Activated naive CD4-positive, alpha-beta T cell treated with Interleukin-2 at 50 U/mL for 16 hours (primary cell): ENCODE measurements at places on chromosomes 12 and 14.

DNA sequence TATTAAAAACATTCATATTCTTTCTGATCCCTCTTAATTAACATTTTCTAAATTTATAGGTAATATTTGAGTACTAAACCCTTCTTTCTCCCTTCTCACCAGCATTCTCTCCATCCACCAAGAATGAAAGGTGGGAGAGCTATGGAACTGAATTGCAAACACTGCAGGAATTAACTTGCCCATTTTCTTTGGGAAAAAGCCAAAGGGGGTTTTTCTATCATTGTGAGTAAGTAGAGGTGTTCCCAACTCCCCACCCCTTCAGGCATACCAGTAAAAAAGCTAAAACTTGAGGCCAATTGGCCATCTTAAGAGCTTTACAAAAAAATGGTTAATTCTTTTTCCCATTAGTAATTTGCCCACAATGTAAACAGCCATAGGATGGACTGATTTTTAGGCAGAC, 23.7 kb downstream of the PCNX1 start:
- DNase-seq: no peak

DNA sequence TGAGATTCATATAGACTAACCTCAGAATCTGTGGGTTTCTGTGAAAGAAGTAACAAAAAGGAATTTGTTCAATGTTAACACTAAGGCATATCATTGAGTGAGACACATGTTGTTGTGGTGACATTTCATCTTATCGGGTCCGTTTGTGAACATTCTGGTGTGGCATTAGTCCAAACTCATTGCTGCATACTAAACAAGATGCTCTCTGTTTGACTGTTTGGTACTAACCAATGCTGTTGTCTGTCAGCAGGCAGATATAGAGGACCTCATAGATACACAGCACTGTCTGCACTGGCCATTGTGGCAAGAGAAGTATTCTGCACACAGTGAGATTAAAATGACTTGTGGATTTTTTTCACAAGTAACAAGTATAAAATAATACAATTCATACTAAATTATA, 41.2 kb downstream of the SLC25A21 start:
- DNase-seq: no peak

- no peak for DNase-seq
Measured at GRCh38 chr12:43292699-43293098, 259.3 kb downstream of the ADAMTS20 start.

- no peak for DNase-seq
Measured at GRCh38 chr12:22160396-22161003, 114.5 kb downstream of the CMAS start.

- no peak for DNase-seq
Measured at GRCh38 chr12:104532636-104533035, 75.9 kb downstream of the CHST11 start.

DNA sequence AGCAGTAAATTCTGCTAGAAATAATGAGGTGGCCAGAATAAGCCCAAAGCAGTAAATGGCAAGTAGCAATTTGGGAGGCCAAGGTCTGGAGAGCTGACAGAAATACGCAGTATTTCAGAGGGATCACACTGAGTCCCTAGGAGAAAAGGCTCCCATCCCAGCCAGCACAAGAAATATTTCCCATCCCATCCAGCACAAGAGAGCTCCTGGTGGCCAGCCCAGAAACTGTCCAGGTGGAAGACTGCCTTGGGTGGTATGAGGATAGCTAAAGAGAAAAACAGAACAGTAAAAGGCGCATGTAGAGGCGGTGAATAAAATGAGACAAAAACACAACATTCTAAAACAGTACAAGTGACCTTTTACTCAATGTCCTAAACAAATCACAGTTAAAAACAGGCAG, 120.7 kb downstream of the HECTD4 start:
- DNase-seq: no peak

DNA sequence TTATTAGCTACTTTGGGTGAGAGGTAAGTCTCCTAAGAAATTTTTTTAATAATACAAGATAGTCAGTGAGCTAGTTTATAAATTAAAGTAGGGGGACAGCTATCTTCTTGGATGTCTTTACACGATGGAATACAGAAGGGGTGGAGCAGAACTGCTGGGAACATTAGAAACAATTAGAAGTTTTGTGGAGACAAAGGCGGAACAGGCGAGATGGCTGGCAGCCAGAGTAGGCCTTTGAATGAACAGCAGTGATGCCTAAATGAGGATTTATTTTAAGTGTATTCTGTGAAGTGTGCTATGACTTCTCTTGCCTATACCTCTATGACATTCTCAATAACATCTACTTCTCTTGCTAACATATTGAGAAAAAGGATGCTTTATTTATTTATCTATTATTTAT, 1345.3 kb upstream of the SEL1L start:
- no peak for DNase-seq

DNA sequence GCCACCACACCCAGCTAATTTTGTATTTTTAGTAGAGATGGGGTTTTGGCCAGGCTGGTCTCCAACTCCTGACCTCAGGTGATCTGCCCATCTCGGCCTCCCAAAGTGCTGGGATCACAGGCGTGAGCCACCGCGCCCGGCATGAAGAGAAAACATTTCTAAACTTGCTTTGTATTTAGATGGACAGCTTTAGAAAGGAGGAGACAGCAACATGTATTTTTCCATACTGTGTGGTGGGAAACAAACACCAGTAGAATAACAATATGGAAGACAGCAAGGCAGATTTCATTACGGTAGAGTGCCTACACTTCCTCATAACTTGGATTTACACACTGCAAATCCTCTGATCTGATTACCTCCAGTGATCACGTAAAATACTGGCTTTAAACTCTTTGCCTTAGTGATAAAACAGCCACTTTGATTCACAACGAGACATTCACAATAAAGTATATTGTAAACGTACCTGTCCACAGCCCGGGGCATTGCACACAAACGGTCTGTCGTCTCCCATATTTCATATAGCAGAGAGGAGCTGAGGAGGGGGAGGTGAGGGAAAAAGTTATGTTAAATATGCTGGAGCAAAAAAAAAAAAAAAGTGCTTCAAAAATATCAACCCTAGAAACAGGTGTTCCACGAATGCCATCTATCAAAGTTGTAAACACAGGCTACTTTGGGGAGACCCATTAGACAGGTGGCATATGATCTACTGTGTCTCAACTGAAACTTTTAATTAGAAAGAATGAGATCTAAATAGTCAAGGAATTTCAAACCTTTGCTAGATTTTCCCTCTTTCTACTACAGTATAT, 25.5 kb downstream of the ATF7 start:
- DNase-seq: no peak

GRCh38 chr14:99073431-99073830, 198.6 kb downstream of the BCL11B start:
- DNase-seq: no peak

- DNase-seq: no peak
Measured at GRCh38 chr12:53048780-53049401, 974 bp upstream of the TNS2 start.

- no peak for DNase-seq
Measured at GRCh38 chr12:101368016-101368415, 39.6 kb downstream of the ARL1 start.

DNA sequence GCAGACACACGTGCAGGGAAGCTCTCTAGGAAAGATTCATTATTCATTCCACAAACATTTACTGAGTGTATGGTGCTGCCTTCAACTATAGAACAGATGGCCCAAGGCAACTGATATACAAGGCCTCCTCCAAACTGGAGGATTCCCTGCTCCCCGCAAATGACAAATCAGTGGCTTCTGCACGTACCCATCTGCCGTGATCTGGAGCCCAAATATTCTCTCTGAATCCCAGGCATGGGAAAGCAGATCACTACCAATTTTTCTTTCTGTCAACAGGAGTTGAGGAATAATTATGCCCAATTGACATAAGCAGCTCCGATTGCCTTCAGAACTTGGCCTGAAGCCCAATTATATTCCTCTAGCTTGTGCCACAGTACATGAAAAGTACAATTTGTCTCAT, 174.2 kb upstream of the CCDC196 start:
- DNase-seq: no peak

- no peak for DNase-seq
Measured at GRCh38 chr12:55972042-55972441, 1.8 kb upstream of the RAB5B start.

DNA sequence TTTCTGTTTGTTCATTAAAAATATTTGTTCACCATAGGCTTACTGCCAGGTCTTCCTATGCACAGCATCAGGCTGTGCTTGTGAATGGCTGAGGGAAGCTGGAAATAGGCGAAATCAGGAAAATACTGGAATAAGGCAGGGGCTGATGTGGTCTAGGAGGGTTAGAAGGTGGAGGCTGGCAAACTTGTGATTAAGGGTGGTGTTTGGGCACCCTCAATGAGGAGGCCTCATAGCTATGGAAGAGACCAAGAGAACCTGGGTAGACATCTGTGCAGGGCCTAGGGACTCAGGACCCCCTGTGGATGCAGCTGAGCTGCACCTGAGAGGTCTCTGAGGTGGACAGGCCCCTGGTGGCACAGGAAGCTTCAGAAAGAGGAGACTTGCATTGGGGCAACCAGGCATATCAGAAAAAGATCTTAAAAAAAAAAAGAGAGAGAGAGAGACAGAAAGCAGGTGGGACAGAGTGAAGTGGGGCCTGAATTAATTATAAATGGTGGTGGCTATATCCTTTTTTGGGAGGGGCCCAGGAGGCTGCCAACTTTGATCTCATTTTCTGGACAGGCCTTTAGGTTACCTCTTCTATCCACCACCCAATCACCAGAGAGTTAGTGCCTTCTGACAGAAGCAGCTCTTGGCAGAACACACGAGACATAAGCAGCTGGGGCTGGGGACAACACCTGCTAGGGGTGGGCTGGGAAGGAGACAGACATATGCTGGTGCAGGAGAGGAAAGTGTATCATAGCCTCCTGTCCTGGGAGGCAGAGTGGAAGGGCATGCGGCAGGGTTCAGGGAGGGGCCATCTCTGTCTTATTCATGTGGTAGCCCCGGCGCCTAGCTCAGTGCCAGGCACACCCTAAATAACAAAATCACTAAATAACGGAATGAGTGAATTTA, 46.7 kb upstream of the ATP23 start:
- DNase-seq: no peak

- no peak for DNase-seq
Measured at GRCh38 chr14:99541677-99542470, 60.7 kb downstream of the CCNK start.

DNA sequence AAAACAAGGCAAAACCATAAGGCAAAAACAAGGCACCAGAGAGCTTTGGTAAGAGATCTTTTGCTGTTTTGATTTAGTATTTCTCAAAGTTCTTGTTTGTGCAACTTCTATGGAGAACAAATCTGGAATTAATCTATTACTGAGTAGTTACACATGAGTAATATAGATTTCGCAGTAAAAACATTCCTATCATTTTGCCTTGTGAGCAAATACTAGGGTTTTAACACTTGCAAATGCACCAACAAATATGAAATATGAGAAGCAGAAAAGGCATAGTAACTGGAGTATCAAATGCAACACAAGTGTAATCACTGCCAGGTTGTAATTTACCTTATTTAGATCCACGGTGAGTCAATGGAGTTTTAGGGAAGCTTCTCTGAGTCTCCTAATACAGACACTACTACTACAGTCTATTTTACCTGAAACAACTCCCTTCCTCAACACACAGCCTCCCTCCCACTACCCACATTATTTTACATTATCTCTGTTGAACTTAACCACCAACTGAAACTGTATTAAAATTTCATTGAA, 324.1 kb downstream of the FLRT2 start:
- no peak for DNase-seq

DNA sequence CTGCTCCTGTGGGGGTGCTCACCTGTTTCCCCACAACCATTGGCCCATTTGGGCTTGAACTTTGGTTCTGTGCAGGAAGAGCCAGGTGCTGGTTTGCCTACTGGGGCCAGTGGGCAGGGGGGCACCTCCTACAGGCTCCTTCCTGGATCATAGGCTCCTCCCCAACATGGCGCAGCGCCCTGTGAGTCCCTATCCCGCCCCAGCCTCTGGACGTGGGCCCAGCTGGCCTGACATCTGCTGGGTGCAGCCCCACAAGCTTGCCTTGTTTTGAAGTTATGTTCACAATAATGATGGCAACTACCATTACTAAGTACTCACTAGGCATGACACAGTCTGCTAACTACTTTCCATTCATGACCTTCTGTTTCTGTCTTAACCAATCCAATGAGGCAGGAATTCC, 147.8 kb downstream of the RBM19 start:
- DNase-seq: no peak

DNA sequence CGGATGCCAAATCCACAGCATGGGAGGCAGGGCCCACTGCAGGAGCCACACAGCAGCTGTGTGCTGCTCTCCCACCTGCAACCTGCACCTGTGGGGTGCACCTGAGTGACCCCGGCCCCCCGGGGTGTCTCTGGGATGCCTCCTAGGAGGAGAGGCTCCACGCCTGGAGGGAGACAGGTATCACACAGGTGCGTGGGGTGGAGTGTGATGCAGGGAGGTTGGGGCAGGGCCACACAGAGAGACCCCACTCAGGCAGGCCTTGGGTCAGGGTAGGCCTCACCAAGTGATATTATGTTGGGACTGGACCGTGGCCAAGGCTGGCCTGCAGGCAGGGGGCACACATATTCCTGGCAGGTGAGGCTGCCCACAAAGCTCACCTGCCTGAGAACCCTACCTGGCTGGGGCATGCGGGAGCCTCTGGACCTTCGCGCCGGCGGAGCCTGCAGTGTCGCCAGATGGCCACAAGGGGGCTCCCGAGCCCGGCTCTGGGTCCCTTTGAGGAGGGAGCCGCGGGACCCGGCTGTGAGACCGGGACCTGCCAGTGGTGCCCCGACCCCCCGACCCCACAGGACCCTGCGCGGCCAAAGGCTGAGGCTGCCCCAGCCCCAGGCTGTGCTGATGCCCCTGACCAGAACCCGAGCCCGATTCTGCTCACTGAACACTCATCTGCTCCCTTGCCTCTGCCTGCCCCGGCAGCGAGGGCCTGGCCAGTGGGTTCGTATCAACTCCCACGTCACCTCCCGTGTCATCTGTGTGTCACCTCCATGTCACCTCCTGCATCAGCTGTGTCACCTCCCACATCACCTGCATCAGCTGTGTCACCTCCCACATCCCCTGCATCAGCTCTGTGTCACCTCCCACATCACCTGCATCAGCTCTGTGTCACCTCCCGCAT, 11.4 kb downstream of the TMEM121 start:
- DNase-seq: peak; percentile 76
